Fibroblast of the aortic adventitia (primary cell): ENCODE measurements at places on chromosomes 3 and 15.

GRCh38 chr3:56915966-56916586, 114.3 kb upstream of the ARHGEF3 start:
- DNase-seq: no peak

GRCh38 chr3:113546414-113546893, 14.1 kb downstream of the SIDT1 start:
- no peak for DNase-seq

- DNase-seq: no peak
These were observed 35.1 kb downstream of the P2RY1 start for GRCh38 chr3:152870027-152870426.

DNA sequence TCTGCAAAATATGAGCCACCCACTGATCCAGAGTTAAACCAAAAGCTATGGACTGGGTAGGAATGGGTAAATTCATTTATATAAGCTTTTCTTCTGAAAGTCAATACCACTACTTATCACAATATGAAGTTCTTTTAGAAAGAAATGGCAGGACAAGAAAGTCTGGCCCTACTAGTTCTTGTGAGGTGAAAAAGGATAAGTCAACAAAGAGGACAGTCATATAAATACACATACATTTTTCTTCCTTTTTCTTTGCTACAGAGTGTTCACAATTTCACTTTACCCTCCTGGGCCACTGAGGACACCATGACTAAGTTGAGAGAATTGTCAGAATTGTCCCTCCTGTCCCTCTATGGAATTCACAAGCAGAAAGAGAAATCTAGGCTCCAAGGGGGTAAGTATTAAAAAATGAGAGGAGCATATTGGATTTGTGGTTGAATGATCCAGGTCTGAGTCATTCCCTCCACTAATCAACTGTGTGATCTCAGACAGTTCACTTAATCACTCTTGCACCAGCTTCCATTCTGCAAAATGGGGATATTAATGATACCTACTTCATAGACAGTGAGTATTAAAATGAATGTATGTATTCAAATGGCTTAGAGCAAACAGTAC, 27.6 kb downstream of the ACP3 start:
- peak; percentile 37 for DNase-seq

GRCh38 chr15:40048926-40049475, 10.0 kb upstream of the SRP14 start:
- DNase-seq: no peak

- DNase-seq: peak; percentile 81
These were observed 26.9 kb upstream of the LINGO1 start for GRCh38 chr15:77659350-77660321.

- DNase-seq: no peak
These were observed 30.3 kb downstream of the GALK2 start for GRCh38 chr15:49200347-49200746.

GRCh38 chr3:62951037-62951613, 75.9 kb upstream of the CADPS start:
- DNase-seq: no peak

GRCh38 chr3:170889630-170890029, 18.8 kb downstream of the EIF5A2 start:
- peak; percentile 13 for DNase-seq

GRCh38 chr3:187024536-187025226, 94.4 kb downstream of the ST6GAL1 start:
- DNase-seq: no peak

GRCh38 chr3:66014651-66015050, 24.1 kb downstream of the MAGI1 start:
- DNase-seq: no peak

DNA sequence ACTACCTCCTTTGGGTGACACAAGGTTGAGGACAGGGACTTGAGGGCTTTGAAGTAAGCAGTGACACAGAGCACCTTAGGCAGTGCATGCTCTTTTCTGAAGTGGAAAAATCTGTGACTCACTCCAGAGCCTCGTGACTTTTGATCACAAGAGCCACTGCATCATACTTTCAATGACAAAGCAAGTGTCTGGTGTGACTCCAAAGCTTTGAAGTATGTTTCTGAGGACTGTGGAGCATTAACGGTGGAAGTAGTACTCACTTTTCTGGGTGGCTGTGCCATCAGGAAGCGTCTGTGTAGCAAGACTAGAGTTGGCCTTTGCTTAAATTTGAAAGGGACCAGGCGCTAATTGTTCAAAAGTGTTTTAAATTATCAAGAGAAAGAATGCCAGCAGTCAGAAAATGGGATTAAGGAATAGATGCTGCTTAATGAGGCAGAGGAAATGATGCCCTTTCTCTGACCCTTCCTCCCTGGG, 210.7 kb upstream of the TRIM42 start:
- peak; percentile 27 for DNase-seq

- DNase-seq: peak; percentile 93
These were observed at the start of gene PCLAF for GRCh38 chr15:64381000-64381751. Gene PCLAF (minus strand): TSS chr15:64381441. CDS start chr15:64381371, 70 bp downstream.

GRCh38 chr3:183331498-183331897, 78.4 kb downstream of the B3GNT5 start:
- DNase-seq: no peak

DNA sequence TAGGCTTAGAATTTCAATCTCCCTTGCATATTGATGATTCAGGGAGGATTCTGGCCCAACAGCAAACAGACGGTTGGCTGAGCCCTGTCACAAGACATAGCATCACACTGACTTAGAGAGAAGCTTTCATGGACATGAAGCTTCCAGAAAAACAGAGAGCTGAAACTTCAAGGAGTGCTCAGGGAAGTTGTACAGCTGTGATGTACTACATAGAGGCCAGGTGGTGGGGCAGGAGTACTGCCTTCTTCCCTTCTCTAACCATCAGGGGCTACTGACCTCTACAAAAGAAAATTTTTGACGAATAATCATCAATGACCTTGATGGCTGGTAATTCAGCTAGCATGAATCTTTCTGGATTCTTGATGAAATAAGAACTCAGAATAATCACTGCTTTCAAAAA, 378.5 kb downstream of the ERC2 start:
- DNase-seq: no peak

DNA sequence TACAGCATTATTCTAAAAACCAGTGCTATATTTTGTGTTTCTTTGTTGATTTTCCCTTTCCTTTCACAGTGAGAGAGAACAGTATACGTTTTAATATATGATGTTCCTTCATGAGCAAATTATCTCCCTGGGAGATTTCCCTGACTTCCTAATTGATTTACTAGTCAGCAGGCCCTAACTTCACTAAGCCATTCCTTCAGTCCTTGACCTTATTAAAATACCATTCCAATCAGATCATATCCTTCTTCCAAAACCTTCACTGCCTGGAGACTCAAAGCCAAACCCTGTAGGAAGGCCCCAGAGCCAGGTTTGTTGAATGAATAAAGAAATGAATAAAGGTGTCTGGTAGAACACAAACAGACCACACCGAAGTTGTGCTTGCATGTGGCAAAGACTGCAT, 43.8 kb upstream of the ARHGEF3 start:
- no peak for DNase-seq

DNA sequence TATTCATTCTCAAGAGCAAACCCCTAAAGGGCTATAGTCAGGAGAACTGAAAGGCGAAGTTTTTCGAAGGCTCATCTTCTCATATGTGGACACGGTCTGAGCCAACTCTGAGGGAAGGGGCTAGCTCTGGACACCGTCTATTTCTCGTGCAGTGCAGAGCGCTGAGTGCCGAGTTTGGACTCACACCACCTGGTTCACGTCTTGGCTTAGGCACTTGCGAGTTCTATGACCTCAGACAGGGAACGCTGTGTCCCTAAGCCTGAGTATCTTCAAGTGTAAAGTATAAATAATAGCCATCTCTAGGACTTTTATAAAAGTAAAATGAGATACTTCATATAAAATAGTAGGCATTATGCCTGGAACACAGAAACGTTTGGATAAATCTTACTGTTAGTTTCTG, 223.7 kb downstream of the FMN1 start:
- no peak for DNase-seq

DNA sequence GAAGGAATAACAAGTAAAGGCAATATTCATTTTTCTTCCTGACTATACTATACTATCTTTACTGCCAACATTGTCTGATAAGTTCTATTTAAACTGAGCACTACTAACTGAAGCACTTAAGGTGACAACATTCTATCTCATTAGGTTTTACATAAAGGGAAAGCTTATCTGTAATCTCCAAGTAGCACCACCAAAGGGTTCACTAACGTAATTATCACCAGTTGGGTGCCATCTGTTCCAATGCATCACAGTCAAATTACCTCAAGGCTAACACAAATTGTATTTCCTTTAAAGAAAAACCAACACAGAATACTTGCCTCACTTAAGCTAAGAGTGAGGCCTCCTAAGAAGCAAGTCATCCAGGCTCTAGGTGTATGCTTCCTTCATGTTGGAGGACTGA, 453.8 kb downstream of the RAP2B start:
- no peak for DNase-seq

- DNase-seq: peak; percentile 20
These were observed 1.9 kb downstream of the TNIK start for GRCh38 chr3:171458071-171458863.

DNA sequence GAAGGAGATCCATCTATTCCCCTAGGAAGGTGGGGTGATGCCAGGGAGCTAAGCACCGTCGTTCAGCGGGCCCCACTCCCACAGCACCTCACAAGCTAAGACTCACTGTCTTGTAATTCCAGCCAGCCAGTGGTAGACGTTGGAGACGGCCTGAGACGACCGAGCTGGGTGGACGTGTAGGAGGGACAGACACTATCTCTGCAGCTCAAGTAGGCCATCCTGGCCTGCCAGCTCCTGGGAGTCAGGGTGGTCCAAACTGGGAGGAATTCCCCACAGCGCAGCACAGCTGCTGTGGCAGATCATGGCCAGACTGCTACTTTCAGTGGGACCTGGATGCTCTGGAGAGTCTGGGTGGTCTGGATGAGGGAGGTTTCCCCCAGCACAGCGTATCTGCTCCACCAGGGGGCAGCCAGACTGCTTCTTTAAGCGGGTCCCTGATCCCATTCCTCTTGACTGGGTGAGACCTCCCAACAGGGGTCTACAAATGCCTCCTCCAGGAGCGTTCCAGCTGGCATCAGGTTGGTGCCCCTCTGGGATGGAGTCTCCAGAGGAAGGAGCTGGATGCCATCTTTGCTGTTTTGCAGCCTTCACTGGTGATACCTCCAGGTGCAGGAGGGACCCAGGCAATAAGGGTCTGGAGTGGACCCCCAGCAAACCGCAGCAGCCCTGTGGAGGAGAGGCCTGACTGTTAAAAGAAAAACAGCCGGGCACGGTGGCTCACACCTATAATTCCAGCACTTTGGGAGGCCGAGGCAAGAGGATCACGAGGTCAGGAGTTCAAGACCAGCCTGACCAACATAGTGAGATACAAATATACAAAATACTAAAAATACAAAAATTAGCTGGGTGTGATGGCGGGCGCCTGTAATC, 27.6 kb downstream of the GNB5 start:
- DNase-seq: no peak

- DNase-seq: peak; percentile 78
These were observed 86.6 kb downstream of the FNDC3B start for GRCh38 chr3:172125963-172126457.

GRCh38 chr3:79405183-79405582, 362.6 kb downstream of the ROBO1 start:
- no peak for DNase-seq

GRCh38 chr15:58214591-58215340, 76.6 kb downstream of the AQP9 start:
- DNase-seq: no peak

GRCh38 chr15:96160269-96160668, 170.2 kb upstream of the NR2F2 start:
- peak; percentile 78 for DNase-seq

DNA sequence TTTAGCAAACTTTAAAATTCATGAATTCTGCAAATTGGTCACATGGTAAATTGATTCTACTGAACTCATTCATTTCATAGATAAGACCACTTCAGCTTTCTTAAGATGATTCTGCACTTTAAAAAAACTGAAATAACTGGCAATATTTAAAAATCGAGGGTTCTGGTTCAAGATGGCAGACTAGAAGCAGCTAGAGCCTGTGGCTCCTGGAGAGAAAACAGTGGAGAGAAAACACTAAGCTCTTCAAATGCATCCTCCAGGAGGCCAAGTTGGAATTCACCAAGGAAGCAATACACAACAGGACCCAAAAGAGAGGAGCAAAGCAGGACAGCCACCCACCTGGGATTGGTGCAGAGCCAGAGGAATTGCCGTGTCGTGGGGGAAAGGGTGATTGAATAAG, 132.1 kb downstream of the SPATA16 start:
- DNase-seq: no peak

- DNase-seq: peak; percentile 38
These were observed 1.5 kb upstream of the GPX1 start for GRCh38 chr3:49359623-49360022.

- no peak for DNase-seq
These were observed 147.2 kb downstream of the EPHA6 start for GRCh38 chr3:96961576-96961975.

DNA sequence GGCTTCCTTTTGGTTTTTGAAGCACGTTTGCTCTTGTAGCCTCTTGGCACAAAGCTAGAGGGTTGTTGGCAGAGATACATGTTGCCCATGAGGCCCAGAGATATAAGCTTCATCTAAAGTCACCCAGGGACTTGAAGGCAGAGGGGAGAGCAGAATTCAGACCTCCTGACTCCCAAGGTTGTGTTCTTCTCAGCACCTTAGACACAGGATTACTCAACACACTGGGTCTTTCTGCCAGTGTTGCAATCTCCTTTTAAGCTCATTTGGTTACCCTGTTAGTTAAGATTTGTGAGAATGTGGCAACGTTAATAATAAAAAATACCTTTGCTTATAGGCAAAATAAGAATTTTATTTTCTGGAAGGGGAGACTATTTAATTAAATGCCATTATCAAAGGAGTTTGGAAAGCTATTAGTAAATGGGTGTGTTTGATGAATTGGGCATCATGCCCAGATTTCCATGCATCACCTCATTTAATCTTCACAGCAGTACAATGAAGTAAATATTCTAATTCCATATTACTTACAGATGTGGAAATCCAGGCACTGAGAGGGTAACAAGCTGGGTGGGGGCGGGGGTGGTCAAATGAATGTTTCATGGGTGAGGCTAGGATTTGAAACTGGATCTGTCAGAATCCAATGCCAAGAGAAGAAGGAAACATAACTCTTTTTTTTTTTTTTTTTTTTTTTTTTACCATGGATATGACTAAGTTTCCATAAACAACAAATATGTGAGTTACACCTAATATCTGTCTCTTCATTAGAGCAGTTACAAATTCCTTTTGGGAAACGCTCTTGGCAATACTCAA, 183.3 kb downstream of the NR1D2 start:
- DNase-seq: peak; percentile 77

- peak; percentile 79 for DNase-seq
These were observed 29.1 kb upstream of the ST6GAL1 start for GRCh38 chr3:186901135-186901734.

DNA sequence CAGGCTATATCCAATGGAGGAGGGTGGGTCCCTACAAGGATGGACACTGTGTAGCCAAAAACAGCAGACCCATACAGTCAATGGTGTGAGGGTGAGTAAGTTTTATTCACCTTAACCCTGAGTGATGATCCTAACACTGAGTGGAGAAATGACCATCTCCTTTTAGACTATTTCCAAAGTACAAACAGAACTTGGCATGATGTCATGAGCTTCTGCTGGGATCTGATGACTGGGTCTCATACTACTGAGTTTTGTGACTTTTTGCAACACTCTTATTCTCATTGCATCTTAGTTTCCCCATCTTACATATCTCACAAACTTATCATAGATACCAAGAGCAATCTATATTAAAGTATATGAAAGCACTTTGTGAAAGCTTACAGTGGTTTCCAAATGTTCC, 330.3 kb upstream of the CFAP20DC start:
- no peak for DNase-seq

- DNase-seq: no peak
These were observed 140.3 kb upstream of the IQSEC1 start for GRCh38 chr3:13213490-13213889.

GRCh38 chr15:63040509-63040908, 2.0 kb upstream of the TPM1 start:
- DNase-seq: no peak

- no peak for DNase-seq
These were observed 393.1 kb downstream of the DIPK2A start for GRCh38 chr3:144364737-144365136.
